Breast epithelium (tissue), 4 donors: ENCODE measurements at places on chromosomes 16 and 17.

- DNase-seq: no peak
These were observed 89.0 kb upstream of the DNAH17 start for GRCh38 chr17:78665952-78666920.

DNA sequence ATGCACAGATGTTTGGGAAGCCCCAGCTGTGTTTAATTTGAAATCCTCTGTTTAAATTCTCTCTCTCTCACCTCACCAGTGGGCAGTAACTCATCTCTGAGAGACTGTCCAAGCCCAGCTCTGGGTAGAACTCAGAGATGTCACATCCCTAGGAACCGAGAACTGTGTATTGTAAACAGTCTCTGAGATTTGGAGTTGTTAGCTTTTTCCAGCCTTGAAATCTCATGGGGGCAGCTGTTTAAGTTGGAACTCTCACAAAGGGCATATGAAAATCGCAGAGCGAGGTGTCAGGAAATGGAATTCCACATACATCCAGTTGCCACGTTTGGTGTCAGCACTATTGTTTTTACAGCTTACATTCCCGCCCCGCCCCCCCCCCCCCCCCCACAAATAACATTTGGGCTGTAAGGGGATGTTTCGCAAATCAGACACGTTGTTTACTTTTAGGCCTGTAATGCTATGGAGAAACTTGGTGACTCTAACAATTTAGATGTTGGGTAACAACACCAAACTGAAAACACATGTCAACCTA lies 34.3 kb downstream of the VPS35L start:
- DNase-seq: no peak

- DNase-seq: no peak
These were observed 81.8 kb upstream of the TBC1D3K start for GRCh38 chr17:37842401-37842800.

GRCh38 chr17:40646791-40647623 lies 611 bp downstream of the SMARCE1 start:
- no peak for DNase-seq

DNA sequence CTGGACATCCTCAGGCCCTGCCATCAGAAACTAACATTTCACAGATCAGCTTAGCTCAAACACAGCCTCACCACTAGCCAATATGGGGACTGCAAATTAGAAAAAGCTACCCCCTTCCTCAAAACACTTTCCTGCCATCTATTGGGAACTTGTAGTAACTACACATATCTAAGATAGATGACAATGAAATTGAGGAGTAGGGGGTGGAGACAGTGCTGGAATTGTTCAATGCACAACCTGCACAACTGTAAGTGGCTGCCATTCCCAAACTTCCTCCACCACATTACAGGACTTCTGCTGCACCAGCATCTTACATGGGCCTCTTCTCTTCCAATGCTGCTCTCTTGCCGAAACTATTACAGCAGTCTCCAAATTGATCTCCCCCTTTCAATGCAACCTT lies 21.9 kb downstream of the AIPL1 start:
- no peak for DNase-seq

DNA sequence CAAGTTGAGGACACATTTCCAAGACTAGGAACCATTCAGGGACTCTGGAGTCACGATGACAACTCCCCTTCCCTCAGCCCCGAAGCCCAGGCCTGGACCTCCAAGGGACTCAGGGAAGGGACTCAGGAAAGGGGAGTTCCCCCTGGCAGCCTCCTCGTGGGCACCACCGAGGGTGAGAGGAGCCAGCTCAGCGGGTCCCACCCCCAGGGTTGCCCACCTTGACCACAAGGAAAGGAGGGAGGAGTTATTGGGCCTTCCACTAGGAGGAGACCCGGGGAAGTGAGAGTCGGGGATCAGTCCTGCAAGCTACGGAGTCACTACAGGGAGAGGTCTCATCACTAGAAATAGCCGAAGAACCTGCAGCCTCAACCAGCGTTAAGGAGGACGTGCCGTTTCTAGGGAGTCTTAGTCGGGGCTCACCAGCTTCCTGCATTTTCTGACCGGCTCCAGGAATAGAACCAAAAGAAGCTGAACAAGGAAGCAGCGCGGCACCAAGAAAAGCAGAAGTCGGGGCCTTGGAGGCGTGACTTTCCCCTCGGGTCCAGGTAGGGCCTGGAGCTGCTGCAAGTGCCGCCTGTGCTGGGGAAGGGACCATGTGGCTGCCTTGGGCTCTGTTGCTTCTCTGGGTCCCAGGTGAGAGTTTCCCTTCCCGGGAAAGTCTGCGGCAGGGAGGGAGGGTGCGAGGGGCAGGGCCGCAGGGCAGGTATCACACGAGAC lies at the start of gene CD300A:
TSS of gene CD300A (plus strand) at position 524 of the 717 bp plus-strand sequence. CDS start at position 594, 70 bp downstream.
- no peak for DNase-seq

- no peak for DNase-seq
These were observed 60.8 kb downstream of the TMEM235 start for GRCh38 chr17:78291944-78292910.

DNA sequence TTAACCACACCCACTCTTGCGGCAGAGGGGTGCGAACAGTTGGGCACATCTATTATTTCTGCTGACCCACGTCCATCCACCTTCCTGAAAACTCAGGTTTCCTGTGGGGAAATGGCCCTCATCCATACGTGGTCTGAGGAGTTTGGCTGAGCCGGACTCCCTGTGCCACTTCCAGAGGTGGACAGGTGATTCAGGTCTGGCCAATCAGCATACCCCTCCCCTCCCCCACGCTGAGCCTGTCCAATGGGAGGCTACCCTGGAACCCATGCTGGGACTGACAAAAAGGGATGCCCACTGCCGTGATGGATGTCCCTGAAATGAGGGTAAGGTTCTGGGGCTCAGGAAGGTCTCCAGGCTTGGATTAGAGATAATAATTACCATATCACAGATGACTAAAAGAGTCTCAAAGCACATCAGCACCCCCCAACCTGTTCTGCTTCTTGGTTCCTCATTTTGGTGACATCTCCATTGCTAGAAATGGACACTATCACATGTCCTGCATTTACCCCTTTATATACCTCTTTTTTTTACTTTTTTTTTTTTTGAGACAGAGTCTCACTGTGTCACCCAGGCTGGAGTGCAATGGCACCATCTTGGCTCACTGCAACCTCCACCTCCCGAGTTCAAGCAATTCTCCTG lies 5.3 kb upstream of the MAPK7 start:
- no peak for DNase-seq

DNA sequence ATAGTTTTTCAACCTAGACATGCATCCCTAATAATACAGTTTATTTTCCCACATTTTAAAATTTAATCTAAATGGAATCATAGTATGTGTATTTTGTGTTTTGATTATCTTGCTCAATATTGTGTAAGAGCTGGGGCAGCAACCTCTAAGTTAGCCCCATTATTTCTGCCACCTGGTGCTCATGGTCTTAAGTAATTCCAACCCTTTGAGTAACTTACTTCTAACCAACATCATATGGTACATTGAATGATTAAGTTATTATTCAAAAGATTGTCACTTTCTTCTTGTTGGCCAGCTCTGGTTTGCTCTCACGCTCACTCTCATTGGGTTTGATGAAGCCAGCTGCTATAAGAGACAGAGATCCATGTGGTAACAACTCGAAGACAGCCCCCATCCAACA lies 3.9 kb upstream of the KRTAP4-3 start:
- DNase-seq: no peak

DNA sequence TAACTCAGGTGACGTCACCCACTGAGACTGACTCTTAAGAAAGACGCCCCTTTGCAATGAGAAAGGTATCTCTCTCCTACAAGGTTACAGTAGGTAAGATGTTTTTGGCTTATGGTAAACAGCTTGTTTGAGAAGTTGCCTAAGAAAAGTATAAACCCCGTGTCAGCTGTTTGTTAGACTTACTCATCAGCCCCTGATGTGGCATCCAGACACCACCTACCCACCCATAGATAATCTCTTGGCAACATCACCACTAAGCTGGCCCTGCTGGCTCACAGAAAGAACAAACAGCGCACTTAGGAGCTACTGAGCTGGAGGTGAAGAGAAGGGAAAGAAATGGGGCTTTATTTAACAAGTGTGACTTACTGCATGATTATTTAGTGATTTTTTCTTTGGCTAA lies 121.0 kb downstream of the PARN start:
- DNase-seq: no peak

GRCh38 chr17:11300738-11301137 lies 59.7 kb downstream of the SHISA6 start:
- DNase-seq: no peak

DNA sequence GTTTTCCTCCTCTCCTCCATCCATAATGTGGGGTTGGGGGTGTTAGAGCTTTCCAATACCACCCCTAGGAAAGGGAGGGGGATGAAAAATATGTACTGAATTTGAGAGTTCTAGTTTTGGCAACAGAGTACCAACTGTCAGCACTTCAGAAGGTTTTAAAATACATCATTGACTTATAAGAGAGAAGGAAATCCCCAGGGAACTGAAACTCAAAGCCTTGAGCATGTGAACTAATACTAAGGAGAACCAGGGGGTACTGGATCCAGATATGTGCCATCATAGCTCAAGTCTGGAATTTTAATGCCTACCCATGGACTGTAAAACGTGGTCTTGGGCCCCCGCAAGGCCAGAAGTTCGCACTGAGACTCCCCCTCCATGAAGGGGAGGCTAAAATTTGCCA lies 15.8 kb downstream of the CACNG5 start:
- DNase-seq: no peak

DNA sequence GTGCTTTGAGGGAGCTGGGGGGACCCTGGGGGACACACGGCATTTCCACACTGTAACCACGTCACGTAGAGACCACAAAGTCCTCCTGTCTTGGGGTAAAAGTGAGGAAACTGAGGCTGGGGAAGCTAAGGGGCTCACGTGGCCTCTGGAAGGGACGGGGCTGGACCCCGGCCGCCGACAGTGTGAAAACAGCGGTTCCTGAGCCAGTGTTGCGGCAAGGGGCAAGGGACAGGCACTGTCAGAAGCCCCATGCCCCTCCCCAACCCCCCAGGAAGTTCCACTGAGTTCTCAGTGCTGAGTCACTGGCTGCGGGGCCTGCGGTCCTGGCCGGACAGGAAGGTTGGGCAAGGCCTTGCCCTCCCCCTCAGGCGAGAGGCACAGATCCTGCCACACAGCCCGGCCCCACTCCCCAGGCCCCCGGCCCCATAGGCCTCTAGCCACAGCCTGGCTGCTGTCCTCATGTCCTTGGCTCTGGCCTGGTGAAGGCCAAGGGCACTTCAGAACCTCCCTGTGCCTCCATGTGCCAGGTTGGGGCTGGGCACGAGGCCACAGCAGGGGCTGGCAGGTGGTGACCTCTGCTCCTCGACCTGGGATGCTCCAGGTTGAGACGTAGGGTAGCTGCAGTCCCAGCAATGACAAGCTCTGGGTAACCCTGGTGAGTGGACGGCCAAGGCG lies 5.0 kb upstream of the CCDC57 start:
- DNase-seq: no peak

DNA sequence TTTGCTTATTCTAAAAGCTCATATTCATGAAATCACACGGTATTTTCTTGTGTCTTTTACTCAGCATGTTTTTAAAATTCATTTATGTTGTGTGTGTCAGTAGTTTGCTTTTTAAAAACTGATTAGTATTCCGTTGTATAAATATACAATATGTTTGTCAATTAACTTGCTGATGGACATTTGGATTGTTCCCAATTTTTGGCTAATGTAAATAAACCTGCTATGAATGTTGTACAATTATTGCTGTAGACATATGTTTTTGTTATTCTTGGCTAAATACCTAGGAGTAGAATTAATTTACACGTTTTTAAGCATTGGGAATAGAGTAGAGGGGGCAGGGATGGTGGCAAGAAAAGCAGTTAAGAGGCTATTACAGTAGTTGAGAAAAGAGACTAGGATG lies 199.5 kb upstream of the CCL2 start:
- no peak for DNase-seq

DNA sequence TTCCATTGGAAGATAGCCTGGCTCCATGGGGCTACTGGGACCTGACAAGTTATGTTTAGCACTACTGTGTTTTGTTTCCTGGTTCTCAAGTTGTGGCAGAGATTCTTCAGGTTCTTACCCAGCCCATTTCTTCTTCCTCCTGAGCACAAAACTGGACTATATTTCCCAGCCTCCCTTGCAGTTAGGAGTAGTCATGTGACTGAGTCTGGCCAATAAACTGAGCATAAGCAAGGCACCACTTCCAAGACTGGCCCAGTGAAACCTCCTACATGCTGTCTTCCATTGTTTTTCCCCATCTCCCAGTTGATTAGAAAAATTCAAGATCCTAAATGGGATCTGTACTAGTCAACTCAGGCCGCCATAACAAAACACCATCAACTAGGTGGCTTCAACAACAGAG lies 28.2 kb upstream of the RBBP6 start:
- DNase-seq: no peak

- DNase-seq: no peak
These were observed 156.0 kb downstream of the CDH13 start for GRCh38 chr16:82782715-82783251.

DNA sequence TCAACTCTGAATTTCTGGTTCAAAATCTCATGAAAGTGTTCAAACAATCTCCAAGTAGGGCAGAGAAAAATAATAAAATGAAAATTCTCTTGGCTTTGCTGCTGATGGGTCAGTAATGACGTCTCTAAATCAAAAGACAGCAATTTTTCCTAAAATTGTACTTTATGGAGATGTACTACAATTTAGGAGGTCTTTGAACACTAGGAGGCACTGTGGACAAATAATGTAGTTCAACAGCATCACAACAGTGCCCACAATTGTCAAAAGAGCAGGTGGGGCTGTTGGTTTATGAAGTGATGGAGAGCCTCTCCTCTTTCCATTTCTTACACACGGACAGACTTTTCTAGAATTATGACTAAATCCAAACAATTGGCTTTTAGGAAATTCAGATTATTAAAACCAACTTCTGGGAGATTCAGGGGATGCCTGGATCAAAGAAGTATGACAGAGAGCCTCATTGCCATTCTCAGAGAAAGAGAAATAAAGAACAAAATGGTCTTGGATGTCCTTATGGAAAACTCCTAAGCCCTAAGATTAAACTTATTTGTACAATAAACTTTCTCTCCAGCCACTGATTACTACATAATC lies 23.8 kb downstream of the EZH1 start:
- DNase-seq: no peak

DNA sequence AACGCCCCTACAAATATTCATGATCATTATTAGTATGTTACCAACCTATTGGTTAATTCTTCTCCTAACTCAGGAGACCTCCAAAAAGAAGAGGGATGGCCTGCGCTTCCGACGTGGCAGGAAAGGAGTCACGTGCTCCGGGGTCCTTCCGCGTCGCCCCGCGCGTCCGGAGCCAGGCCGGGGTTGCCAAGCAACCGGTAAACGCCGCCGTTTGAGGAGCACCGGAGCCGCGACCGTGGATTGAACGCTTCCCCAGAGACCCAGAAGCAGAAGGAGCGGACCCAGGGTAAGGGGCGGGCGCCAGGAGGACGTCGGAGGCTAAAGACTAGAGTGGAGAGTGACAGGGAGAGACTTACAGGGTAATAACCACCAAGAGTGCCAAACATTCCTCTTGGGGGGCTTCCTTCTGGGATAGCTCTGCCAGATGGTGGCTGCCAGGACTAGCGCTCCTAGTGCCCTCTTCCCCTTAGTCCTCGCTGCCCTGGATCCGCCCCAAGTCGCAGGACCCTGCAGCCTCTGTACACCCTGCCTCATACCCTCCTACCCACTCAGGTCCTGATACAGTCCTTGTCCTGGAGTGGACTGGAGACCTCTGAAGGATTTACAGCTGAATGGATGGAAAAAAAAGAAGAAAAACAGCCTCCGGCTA lies at the start of gene DNAI2:
TSS of gene DNAI2 (plus strand) at position 175 of the 649 bp plus-strand sequence. CDS start 7,584 bp downstream, outside the sequence.
- DNase-seq: no peak
